ENCODE measurements at places on chromosomes 12 and 14. TPM values are rescaled to one million over a fixed set of nuclear protein-coding genes. Genes with fewer than 3 reads are reported as not detected.

DNA sequence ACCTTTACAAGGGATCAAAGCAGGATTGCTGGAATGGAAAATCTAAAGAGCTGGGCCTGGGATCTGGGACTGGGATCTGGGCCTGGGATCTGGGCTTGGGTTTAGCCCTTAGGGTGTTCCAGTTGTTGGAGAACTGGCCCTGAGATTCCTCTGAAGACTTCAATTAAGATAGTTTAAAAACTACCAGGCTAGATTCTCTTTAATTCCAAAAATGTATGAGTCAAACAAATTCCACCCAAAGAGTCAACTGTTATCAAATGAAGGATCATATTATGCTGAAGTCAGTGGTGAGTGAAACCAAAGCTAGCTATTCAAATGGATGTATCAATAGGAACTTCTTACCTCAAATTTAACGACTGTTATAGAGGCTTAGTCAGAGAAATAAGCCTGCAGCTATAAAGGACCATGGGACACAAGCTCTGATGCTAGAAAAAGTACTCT is 40.5 kb downstream of the LIMA1 start:
- DNase-seq, result no peak

- no peak for DNase-seq
Observed at GRCh38 chr12:54680374-54680773, 32.2 kb upstream of the DCD start.

DNA sequence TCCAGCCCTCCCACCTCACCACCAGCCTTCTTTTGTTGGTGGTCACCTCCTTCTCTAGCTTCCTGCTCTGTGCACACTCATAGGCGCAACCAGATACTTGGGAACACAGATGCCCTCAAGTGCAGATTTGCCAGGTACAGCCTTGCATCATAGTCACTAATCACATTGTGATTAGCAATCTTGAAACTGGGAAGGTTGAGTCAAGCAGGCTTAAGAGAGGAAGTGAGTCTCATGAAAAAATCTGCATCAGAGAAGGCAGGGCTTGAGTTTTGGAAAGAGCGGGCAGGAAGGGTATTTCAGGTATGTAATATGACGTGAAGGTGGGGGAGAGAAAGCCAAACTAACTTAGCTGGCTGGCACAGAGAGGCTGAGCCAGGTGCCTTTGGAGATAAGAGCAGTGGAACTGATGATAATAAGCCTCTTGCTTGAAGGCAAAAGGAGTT is 2.7 kb upstream of the RABGGTA start:
- no peak for DNase-seq

GRCh38 chr12:62299617-62300016 is 39.4 kb downstream of the USP15 start:
- DNase-seq, result no peak

DNA sequence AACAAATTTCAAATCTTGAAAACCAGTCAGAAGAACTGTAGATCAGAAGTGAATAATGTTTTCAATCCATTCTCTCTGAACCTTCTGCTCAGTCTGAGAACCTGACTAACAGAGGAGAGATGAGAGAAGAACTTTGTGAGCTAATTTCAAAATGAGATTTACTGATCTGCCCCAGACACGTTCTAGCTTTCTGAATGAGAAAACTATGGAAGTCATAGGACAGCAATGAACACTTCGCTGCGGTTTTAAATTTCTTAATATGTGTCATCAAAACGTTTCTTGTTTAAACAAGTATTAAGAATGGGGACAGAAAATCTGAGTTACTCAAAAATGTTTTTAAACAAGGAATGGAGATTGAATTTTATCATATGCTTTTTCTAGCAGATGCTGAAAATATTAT is 66.6 kb upstream of the FAR2 start:
- DNase-seq, result no peak

- no peak for DNase-seq
Observed at GRCh38 chr14:80275208-80275850, 64.0 kb upstream of the DIO2 start.

- DNase-seq, result no peak
Observed at GRCh38 chr12:63152321-63152700, 1.3 kb upstream of the AVPR1A start.

GRCh38 chr12:124626971-124627411 is 59.6 kb upstream of the NCOR2 start:
- no peak for DNase-seq

DNA sequence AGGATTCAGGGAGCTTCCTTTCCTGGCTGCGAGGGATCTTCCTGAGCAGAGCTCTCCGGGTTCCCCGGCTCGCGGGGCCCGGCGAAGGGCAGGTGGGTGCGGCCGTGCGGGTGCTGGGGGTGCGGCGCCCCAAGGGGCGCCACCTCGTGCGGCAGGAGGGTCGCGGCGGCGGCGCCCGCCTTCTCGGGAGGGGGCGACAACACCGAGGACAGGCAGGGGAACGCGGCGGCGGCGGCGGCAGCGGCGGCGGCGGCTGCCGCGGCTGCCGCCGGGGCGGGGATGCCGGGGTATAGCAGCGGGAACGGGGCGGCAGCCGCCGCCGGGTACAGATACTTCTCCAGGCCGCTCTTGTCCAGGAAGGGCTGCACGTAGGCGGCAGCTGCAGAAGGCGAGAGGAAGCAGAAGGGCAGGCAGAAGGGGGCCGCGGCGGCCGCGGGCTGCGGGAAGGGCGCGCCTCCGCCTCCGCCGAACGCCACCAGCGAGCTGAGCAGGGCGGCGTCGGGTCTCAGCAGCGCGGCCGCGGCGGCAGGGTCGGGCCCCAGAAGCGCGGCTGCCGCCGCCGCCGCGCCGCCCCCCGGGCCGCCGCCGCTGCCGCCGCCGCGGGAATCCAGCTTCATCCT is 2.7 kb downstream of the BHLHE41 start:
- no peak for DNase-seq

- DNase-seq, result no peak
Observed at GRCh38 chr12:90826036-90826435, 128.9 kb downstream of the CCER1 start.

DNA sequence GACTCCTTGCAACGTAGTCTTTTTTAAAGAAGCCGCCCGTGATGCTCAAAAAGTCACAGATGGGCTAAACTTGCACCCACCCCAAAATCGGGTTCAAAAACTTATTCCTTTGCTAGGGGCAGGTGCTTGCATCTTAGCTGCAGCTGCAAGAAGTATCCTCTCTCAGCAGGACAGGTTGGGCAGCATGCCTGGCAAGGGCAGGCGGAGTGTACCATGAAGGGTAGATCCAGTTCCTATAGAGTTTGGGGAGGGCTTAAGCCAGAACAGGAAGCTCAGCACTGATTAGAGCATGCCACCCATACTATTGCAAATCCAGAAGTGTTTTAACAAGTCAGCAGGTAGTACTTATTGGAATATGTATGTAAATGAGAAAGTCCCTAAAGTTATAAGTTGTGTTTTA is 48.7 kb downstream of the CPM start:
- no peak for DNase-seq

DNA sequence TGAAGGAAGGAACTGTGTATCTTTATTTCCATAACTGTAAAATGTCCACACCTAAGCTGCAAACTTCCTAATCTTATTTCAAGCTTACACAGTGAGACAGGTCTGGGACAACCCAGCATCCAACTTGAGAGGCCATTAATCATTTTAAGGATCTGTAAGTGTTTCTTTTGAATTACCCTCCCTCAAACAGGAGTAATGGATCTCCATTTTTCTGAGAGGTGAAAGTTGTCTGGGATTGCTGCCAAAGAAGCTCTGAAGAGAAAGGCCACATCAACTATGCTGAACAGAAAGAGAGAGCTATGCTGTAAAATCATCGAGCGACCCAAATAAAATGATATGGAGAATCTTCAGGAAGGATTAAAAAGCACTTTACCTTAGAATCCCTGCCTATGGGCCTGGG is 131.7 kb upstream of the CPNE8 start:
- DNase-seq, result no peak

DNA sequence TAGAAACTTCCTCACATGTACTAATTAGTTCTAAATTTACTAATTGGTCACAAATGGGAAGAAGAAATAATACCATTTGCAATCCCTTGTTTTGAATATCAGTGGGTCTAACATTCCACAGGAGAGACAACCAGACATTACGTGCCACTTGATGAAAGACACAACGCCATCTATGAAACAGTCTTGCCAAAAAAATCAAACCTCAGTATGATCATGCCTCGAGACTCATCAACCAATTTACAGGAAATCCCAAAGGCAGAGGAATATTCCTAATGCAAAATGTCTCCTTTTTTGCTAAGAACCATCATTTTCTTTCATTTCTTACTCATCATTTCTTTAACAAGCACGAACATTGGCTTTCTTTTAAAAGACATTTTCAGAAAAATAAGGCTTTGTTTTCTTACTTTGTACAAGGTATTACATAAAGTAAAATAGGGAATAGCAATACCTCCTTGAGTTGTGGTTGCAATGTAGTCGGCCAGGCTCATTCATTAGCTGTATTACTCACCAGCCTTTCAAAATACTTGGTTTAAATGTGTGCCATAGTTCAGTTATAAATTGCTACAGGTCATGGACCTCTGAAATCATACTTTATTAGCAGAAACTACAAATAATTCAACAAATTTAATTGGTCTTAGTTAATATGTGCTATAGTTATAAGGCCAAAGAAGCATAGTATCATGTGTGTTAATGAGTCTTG is 436.2 kb upstream of the FLRT2 start:
- no peak for DNase-seq

The OAS2 gene
- 2.5 TPM for total RNA-seq

The TEX22 gene
- not detected for total RNA-seq

The SPTB gene
- 0.36 TPM for total RNA-seq

The SNX6 gene
- 125 TPM for total RNA-seq

The DHRS7 gene
- 89.3 TPM for total RNA-seq

The CRIP1 gene
- total RNA-seq, result 8.3 TPM

The MANSC1 gene
- 10.1 TPM for total RNA-seq

The MIPOL1 gene
- 6.7 TPM for total RNA-seq
